CD4-positive, alpha-beta T cell treated with Interleukin-4 for 4 hours (primary cell): ENCODE measurements at places on chromosomes 3 and 15.

DNA sequence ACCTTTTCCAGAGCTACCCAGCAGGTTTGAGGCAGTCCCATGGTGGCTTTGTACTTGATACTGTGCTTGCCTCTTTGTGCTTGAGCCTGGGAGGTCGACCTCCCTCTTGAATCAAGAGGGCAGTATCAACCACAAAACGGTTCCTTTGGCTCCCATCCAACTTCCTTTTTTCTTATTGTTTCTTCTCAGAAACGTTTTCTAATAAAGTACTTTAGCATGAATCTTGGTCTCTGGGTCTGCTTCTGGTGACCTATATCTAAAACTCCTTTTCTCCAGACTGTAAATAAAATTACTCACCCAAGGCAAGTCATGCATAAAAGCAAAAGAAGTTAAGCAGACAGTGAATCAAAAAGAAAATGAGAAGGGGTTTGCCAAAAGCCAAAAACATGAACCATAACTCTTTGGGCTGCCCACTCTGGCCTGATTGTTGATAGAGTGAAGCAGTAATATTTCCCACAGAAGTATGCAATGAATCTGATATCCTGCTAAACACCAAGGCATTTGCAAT is 112.2 kb upstream of the SLC4A7 start:
- peak; percentile 26 for DNase-seq

GRCh38 chr3:11323813-11324212 is 51.6 kb downstream of the ATG7 start:
- DNase-seq = no peak

GRCh38 chr3:52246728-52247408 is 1.3 kb downstream of the PPM1M start:
- DNase-seq = no peak

GRCh38 chr15:93239993-93240392 is 151.0 kb upstream of the RGMA start:
- DNase-seq = no peak

DNA sequence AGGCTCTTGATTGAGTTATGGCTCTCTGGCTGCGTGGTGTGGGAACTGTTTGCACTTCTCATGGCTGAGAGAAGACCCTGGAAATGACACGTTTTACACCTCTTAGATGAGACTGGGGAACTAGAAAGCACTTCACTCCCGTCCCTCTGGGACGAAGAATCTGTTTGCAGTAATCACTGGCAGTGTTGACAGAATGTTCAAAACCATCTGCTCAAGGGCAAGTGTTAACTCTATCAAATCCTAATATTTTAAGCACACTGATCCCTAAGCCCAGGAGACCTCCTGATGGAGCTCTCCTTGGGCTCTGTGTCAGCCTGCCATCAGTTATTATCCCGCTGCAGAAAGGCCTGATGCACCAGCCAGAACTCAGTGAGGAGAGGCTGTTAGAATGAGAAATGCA is 323.8 kb upstream of the DNAJC19 start:
- DNase-seq = no peak

- no peak for DNase-seq
Observed at GRCh38 chr15:88736204-88736603, 67.0 kb upstream of the ACAN start.

DNA sequence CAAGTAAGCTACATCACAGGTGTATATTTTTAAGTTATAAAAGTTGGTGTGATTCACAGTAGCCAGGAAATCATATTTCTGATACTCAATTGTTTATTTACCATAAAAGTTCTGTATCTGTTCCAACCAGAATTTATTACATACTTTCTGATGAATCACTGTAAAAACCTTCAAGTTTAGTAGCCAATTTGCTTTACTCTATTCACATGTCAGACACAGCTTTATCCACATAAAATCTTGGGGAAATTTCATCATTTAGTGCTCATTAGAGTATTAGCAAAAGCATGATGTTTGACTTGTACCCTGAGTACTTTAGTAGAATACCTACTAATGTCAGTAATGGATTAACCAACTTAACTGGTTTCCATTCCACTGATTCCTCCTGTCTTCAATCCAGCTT is 249.8 kb downstream of the POLQ start:
- no peak for DNase-seq

DNA sequence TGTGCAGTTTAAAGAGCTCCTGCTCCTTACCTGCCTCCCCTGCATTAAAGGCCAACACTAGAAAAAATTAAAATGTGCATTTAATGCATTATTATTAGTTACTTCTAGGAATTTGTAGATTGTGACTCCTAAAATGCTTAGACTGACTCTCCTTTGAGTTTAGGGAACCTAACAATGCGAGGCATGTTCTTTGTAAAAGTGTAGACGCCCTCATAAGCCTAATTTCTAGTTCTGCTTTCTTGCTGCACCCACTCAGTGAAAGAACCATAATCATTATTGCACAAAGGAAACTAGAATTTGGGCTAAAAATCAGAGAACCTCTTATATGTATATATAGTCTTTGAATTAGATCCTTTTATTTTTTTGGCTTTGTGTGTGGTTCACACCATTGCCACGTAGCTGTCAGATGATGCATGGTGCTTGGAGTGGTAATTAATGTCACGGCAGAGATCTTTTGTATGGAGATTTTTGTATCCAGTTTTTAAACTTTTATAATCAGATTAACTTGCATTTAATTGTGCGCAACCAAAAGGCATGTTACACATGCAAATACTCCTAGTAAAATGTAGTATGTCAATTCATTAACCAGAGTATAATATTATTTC is 710 bp downstream of the ABHD10 start:
- DNase-seq = peak; percentile 10

GRCh38 chr15:28185148-28185895 is 86.2 kb upstream of the OCA2 start:
- DNase-seq = no peak

GRCh38 chr3:10674578-10674977 is 141.4 kb upstream of the SLC6A11 start:
- DNase-seq = no peak

DNA sequence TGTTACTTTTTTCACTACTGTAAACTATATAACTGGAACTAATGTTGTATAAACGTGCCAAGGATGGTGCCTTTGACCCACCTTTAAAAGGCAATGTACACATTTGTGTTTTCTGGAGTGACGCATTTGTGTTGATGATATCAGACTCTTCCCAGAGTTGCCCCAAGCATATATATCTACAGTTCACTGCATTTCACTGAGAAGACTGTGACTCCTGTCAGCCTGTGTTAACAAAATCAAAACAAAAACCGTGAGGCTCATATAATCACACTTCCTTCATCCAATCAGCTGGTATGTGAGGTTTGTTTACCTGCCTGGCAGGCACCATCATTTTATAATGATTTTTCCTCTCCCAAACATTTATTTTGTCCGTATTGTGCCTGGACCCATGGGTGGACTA is 117.6 kb upstream of the ROBO1 start:
- no peak for DNase-seq

- DNase-seq = no peak
Observed at GRCh38 chr3:86056962-86057361, 934.0 kb downstream of the VGLL3 start.

GRCh38 chr15:101240358-101240757 is 11.5 kb downstream of the CHSY1 start:
- no peak for DNase-seq

GRCh38 chr3:190026154-190026553 is 94.5 kb downstream of the P3H2 start:
- no peak for DNase-seq

- DNase-seq = no peak
Observed at GRCh38 chr3:49602049-49602554, 47.8 kb downstream of the BSN start.
